Stimulated activated CD8-positive, alpha-beta memory T cell treated with anti-CD3 and anti-CD28 coated beads, Interleukin-2, amount 100 ng/mL, for 48 hours (primary cell): ENCODE measurements at places on chromosomes 7 and 10.

- no peak for DNase-seq
Observed at GRCh38 chr10:92790440-92790839, 57.9 kb upstream of the EXOC6 start.

DNA sequence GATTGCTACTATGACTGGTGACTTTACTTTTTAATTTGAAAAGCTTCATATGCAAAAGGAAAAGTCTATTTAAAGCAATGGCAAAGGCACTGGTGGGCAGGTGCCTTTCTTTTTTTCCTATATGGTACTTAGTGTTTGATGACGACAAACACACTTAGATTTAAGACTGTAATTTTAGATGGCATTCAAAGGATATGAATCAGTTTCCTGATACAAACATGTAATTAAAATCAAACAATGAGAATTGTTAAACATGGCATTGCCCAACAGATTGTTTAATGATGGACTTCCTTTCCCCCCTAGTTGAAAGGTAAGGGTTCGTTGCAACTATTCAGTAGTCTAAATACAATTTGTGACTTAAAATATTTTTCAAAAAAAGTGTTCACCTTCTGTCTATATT, 106.5 kb upstream of the SEMA3C start:
- no peak for DNase-seq

DNA sequence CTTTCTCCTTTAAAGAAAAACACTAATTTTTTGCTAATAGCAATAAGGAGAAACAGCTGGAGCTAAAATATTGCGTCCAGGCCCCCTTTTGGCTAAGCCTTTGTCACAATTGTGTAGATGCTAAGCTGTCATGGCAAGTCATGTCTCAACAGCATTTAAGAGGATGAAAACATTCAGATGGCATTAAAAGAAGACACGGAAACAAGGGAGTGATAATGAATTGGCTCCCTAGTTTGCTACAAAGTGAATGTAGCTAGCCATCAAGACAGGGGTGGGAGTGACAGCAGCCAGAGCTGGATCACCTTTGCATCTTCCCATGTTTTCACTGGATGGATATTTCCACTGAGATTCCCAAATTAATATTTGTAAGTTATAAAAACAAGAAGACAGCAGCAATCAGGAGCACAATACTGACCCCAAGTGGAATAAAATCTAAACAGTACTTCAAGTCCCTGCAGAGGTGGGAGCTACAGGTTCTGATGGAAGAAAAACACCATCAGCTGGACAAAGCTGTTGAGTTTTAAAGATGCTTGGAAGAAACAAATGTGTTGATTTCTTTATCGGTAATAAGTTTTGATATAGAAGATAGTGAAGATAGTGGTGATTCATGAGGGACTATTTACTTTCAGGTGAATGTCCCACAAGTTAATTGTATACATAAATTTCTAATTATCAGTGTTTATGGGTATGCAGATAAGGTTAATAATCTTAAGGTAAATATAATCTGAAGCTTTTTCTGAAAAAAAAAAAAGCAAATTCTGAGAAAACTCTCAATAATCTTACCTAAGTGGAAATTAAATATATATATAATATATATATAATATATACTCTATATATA, 129.4 kb downstream of the SLC16A9 start:
- no peak for DNase-seq

- DNase-seq = no peak
Observed at GRCh38 chr10:131973160-131973951, 8.4 kb downstream of the BNIP3 start.

- no peak for DNase-seq
Observed at GRCh38 chr10:10819206-10819856, 198.3 kb upstream of the CELF2 start.

DNA sequence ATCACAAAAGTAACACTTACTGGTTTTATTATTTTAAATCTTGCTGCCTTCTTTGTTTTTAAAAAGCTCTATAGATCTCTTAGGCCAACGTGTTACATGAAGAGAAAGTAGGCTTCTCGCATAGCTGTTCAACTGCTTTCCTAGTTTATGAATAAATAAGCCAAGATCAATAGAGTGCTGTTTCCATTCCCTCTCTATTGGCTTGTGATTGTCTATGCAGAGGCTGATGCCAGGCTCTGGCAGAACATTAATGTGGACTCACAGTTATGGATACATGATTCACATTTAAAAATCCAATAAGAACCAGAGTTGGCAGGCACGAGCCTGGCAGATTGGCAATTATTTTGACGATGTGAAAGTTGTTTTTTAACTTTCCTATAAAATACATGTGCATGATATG, 137.5 kb downstream of the GNAT3 start:
- DNase-seq = no peak

GRCh38 chr7:107661865-107662379, 1.3 kb downstream of the SLC26A4 start:
- DNase-seq = no peak
